ENCODE measurements at places on chromosomes 11 and 22.

GRCh38 chr11:31160504-31161422 is 208.8 kb downstream of the DCDC1 start:
- peak; percentile 88 for DNase-seq

GRCh38 chr11:107619926-107620325 is 29.0 kb downstream of the ELMOD1 start:
- DNase-seq: no peak

DNA sequence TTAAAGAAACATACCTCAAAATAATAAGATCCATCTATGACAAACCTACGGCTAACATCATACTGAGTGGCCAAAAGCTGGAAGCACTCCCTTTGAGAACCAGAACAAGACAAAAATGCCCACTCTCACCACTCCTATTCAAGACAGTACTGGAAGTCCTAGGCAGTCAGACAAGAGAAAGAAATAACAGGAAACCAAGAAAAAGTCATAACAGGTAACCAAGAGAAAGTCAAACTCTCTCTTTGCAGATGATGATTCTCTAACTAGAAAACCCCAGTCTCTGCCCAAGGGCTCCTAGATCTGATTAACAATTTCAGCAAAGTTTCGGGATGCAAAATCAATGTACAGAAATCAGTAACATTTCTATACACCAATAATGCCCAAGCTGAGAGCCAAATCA is 35.6 kb downstream of the TMEM123 start:
- DNase-seq: no peak

DNA sequence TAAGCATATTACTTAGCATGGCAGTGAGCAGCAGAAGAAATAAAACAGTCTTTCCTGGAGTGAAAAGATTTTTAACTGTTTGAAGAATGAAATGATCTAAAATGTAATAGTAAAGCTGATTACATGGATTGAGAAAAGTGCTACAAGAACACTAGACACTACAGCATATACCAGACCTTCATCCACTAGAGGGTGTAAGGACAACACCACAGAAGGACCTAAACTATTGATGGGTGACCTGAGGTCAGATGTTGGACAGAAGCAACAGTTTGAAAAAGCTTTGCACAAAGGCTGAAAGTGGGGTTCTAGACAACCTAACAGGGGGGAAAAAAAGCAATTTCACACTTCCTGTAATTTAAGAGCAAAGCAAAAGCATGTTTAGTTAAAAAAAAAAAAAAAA is 97.7 kb downstream of the RBFOX2 start:
- DNase-seq: peak; percentile 25
